ENCODE measurements at places on chromosomes 11 and 22.

DNA sequence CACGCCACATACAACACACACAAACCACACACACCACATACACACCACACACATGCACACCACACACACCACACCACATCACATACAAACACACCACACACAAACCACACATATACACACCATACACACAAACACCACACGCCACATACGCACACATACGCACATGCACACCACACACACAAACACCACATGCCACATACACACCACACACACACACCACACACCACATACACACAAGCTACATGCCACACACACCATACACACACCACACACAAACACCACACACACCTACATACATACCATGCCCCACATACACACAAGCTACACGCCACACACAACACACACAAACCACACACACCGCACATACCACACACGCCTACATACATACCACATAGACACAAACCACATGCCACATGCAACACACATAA, 15.7 kb upstream of the TH start:
- DNase-seq = no peak

DNA sequence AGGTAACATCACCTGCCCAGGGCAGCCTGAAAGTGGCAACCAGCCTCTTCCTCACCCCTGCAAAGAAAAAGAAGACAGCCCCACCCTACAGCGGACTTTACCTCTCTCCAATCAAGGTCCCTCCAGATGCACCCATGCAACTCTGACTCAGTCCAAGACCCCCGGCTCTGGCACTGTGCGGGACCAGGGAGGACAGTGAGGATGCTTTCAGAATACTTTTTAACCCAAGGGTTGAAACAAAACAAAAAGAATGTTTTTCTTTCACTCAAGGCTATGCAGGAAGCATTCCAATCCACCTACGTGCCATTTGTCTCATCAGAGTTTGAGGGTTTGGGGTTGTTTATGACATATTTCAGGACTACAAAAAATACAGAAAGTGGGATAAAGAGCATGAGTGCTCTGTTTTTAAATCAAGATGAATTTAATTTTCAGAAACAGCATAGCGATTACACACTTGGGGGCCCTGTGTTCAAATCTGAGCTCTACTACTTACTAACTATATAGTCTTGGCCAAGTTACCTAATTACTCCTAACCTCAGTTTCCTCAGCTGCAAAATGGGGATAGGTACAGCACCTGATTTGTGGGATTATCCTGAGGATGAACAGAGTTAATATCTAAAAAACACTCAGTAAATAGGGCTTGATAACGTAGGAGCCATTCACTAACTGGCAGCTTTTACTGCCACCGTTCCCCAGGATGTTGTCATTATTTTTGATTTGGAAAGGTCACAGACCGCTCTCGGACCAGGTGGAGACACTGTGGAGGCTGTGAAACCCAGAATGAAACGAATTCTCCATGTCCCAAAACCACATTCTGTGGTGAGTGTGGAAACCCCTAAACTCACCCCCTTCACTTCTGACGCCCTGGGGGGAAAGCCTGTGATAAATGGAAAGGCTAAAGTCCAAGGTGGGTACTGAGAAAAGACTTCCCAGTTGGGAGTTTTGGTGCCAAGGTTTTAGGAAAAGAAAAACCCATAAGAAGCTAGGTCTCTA, 5.6 kb downstream of the PLAAT3 start:
- DNase-seq = peak; percentile 42

DNA sequence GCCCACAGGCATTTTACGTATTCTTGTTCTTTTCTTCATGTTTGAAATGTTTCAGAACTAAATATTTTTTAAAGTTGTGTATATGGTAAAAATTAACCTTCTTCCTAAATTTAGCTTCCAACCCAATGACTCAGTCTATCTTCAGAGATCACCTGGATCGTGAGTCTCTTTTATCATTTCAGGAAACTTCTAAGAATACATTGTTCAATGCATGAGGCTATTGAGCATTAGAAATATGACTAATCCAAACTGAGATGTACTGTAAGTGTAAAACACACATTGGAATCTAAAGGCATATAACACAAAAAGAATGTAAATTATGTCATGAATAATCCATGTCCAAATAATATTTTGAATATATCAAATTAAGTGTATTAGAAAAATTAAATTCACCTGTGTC, 265.2 kb downstream of the LUZP2 start:
- no peak for DNase-seq

DNA sequence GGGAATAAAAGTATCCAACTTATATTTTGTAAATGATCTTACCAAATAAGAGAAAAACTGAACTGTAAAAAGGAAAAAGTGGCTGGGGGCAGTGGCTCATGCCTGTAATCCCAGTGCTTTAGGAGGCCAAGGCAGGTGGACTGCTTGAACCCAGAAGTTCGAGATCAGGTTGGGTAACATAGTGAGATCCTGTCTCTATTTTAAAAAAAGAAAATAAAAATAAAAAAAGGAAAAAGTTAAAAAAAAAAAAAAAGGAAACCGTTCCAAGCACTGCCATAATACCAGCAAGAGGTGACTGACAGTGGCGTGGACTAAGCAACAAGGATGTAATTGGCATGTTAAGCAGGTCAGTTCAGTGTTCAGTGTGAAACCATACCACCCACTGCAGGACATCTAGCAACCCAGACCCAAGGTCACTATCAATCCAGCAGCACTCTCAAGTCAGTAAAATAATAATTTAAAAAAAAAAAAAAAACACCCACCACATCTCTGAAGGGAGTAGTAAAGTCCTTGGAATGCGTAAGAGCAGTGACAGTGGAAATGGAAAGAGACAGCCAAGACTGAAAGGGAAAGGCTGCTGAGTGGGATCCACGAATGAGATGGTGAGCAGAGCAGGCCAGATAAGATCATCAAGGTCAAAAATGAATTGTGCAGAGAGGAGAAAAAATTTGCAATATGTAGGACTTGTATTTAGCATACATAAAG, 43.6 kb downstream of the MAPK1 start:
- DNase-seq = no peak

GRCh38 chr11:10594407-10594806, 25.9 kb upstream of the LYVE1 start:
- DNase-seq = no peak

DNA sequence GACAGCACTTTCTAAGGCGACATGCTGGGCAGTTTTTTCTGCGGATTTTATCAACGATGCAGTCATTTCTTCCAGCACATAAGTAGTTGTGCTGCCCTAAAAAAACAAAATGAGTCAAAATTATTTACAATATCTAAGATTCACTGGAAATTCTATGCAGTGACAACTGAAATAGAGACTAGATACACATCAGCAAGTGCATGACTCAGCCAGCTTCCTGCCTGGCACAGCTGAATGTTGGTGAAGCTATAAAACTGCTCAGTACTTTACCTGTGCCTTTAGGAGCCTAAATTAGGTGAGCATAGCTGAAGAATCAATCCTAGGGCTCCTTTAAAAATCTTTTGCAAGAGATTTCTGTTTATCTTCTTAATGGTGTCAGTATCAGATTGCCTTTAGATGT, 37.8 kb downstream of the PGR start:
- DNase-seq = no peak

GRCh38 chr11:71500601-71501021, 26.5 kb upstream of the KRTAP5-7 start:
- DNase-seq = peak; percentile 40

- DNase-seq = no peak
Observed at GRCh38 chr11:133175103-133175502, 357.2 kb downstream of the OPCML start.

DNA sequence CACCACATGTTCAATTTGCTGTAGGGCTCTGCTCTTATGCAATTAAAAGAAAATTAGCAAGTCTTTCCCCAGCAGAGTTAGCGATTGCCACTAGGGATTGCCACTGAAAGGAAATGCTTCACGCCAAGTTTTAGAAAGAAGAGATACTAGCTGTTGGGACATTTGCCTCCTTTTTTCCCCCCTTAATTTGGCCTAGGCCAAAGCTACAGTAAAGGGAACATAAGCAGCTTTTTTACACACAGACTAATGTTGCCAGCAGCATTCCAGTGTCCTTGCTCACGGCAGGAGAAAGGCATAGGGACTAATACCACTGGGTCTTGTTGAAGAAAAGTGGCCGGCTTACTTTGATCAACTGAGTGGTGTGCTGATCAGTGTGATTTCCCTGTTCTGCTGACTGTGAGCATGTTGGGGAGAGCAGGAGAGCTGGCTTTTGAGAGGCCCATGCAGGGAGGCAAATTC, 71.2 kb downstream of the PHF21A start:
- no peak for DNase-seq

DNA sequence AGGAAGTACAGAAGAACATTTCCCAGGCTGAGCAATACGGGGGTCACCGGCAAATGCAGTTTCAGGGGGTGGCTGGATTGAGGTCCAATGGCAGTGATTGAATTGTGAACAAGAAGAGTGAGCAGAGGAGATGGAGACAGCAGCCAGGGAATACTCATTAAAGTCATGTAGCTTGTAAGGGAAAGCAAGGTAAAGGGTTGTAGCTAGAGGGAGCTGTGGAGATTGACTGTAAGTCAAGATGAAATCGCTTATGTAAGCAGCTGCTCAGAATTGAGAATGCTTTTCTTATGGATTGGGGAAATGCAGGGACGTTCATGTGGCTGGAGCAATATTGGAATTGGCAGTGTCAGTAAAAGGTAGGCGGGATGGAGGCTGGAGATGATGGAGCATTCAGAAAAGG, 111.4 kb upstream of the TBCEL start:
- no peak for DNase-seq

GRCh38 chr11:117618982-117619355, 178.0 kb downstream of the DSCAML1 start:
- DNase-seq = no peak

DNA sequence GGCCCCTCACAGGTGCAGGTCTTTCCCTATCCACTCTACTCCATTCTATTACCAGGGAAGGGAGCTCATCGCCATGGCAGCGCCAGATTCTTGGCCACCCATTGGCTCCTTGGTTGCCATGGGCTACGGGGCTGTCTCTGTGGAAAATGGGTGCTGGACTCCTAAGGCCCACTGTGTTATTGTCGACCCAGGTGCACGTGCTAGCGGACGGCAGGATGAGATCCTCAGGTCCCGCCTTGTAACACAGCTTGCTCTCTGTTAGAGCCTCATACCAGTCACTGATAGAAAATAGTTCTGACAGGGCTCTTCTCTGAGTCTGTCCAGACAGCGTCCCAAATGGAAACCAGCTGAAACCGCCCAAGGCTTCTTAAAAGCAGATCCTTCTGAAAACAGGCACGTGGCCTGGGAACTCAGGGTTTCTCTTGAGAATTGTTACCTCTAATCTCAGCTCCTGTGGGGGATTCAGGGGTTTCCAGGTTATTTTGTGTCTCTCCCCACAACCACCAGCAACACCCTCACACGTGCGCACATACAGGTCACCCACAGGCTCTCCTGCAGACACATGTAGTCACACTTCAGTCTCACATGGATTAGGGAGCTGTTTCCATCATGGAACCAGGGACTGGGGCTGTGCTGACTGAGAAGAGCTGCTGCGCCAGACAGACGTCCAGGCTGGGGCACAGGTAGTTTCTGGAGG, 1.5 kb downstream of the TUB start:
- no peak for DNase-seq

GRCh38 chr11:31236143-31236542, 133.4 kb downstream of the DCDC1 start:
- no peak for DNase-seq

DNA sequence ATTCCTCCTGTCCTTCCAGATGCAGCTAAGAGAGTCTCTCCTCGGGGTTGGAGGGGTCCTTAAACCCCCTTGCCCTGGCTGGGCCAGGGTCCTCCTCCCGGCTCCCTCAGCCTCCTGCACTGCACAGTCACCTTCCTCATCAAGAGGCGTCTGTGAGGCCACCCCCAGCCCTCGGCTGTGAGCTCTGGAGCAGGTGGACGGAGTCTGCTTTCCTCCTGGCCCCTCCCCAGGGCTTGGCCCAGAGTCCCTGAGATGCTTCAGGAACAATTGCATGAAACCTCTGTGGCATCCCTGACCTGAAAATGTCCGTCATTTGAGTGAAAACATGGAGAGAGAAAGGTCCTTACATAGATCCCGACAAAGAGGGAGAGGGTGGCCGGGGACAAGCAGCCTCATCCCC, 6.7 kb upstream of the FGF3 start:
- DNase-seq = no peak

DNA sequence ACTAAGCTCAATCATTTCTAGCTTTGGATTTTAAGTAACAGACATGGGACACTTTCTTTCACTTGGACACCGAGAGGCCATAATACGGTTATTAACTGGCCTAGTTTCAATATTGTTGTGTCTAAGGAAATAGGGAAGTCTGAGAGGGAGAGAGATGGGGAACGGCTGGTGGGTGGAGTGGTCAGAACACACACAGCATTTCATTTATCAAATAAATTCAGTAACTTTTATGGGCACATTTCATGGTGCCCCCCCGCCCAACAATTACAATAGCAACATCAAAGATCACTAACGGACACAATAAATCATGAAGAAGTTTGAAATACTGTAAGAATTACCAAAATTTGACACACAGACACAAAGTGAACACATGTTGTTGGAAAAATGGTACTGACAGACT, 10.7 kb downstream of the PRPF19 start:
- DNase-seq = no peak

- DNase-seq = no peak
Observed at GRCh38 chr22:39144101-39144767, 8.2 kb downstream of the CBX7 start.

DNA sequence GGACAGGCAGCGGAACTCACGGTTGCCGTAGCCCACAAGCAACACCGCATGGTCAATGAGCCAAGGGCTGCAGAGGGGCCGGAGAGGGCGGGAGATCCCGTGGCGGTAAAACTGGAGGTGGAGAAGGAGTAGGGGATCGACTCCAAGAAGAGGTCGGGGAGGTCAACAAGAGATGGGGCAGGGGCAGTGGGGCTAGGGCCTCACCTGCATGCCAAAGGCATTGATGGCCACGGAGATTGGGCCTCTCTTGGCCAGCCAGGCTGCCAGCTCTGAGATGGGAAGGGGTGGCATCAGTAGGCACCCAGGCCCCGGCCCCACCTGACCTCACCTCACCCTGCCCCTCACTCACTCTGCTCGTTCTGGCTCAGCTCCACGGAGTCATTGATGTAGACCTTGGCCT, 3.9 kb downstream of the CTSF start:
- DNase-seq = no peak

- no peak for DNase-seq
Observed at GRCh38 chr11:27296497-27296896, 66.5 kb downstream of the CCDC34 start.

- no peak for DNase-seq
Observed at GRCh38 chr11:96229354-96229977, 113.5 kb downstream of the MAML2 start.

GRCh38 chr11:3882655-3883054, 27.2 kb downstream of the STIM1 start:
- no peak for DNase-seq

DNA sequence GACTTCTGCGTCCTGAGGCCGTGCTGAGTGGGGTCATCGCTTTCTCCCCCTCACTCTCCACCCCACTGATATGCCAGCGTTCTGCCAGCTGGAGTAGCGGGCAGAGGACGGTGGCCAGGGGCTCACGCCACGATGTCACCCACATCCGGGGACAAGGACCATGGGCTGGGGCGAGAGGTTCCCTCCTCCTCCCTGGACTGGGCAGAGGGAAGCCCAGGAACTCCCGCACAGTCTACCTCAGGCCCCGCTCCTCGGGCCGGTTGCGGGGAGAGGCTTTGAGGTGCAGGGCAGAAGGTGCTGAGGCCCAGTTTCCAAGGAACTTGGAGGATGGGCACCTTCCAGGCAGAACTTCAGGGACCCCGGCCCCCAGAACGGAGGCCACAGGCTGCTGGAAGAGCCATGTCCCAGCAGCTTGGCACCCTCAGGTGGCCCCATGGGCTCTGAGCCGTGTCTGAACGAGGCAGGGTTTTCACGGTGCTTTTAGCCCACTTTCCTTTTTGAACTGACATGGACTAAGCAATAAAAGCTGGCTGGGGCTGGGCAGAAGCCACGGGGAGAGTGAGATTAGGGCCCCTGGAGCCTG, 25.4 kb downstream of the ADAMTS15 start:
- no peak for DNase-seq
